Stimulated activated CD4-positive, alpha-beta T cell treated with anti-CD3 and anti-CD28 coated beads, Interleukin-1b, Interleukin-23, amount 100 ng/mL, for 48 hours (primary cell): ENCODE measurements at places on chromosomes 12 and 14.

GRCh38 chr14:68393259-68393658 lies 399.6 kb downstream of the ZFP36L1 start:
- DNase-seq: no peak

DNA sequence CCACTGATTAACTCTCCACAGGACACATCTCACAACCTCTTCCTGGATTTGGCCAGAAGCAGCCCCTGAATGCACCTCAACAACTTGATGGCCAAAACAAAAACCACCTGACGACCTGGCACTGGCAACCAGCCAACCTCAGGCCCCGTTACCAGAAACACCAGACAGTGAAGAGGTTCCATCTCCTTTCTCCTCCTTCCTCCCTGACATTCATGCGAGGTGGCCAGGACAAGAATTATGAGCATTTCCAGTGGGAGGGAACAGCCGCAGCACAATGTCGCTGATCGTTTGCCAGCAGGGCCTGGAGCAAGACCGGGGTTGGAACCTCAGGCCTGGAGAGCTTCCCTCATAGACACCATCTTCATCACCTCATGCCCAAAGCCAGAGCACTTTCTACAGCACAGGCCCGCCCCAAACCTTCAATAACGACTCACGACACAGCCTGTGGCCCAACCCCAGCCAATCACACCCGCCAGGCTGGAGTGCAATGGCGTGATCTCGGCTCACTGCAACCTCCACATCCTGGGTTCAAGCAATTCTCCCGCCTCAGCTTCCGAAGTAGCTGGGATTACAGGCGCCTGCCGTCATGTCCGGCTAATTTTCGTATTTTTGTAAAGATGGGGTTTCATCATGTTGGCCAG lies 48.7 kb downstream of the CCDC88C start:
- no peak for DNase-seq

DNA sequence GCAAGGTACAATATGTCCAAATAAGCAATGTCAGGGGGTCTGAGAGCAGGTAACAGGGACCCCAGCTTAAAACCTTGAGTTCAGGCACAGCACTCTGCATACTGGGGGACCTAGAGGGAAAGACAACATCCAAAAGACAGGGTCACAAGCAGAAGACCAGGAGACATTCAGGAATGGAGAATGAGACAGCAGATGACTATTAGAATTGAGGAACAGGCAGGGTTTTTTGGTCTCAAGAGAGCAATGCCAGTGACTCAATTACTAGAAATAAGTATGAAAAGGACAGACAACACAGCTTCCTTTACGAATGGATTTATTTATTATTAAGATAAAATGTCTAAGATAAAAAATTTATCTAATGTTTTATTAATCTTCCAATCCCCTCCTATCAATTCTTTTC lies 223.0 kb downstream of the PTPRO start:
- DNase-seq: no peak

- peak; percentile 8 for DNase-seq
Observed at GRCh38 chr12:107917912-107918800, 143.7 kb downstream of the ASCL4 start.

DNA sequence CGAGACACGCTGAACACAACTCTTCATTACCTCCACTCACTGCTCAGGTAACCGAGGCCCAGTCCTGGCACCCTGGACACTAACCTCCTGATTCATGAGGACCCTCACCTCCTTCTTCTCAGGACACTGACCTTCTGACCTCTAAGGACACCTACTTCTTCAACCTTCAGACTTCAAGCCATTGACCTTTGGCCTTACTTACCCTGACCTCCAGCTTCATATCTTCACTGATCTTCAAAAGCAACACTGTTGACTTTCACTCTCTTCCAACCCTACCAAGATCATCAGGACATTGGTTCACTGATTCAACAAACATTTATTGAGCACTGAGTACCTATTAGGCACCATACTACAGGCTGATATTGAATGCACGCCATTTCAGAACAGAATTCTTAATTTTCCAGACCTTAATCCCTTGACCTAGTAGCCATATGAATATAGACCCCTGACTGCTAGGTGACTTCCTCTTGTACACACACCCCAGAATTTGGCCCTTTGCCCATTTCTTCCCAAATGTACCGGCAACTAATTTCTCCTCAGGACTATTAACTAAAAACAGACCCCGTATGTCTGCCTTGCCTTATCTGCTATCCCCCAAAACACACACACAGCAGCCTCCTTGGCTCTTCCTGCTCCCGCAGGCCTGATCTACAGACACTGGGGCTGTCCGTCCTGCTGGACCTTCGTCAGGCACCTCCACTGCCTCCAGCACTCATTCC lies 5.8 kb downstream of the ARHGEF40 start:
- no peak for DNase-seq

- peak; percentile 25 for DNase-seq
Observed at GRCh38 chr12:27333403-27334009, 870 bp downstream of the BMAL2 start.

DNA sequence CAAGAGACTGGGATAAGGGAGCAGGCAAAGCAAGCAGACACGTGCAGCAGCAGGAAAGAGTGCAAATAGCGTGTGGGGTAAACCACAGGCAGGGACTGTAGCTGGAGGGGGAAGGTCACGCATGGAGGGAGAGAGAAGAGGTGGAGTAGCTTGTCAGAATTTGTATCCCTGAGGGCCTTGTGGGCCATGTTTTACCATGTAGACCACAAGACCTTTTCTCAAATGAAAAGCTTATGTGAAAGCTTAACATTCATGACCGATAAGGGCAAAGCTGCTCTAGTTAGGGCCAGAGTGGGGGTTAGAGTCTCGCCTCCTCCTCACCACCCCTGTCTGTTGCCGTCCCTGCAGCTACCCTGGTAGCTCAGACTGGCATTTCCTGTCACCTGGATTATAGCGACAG lies 152.9 kb upstream of the E2F7 start:
- DNase-seq: no peak

DNA sequence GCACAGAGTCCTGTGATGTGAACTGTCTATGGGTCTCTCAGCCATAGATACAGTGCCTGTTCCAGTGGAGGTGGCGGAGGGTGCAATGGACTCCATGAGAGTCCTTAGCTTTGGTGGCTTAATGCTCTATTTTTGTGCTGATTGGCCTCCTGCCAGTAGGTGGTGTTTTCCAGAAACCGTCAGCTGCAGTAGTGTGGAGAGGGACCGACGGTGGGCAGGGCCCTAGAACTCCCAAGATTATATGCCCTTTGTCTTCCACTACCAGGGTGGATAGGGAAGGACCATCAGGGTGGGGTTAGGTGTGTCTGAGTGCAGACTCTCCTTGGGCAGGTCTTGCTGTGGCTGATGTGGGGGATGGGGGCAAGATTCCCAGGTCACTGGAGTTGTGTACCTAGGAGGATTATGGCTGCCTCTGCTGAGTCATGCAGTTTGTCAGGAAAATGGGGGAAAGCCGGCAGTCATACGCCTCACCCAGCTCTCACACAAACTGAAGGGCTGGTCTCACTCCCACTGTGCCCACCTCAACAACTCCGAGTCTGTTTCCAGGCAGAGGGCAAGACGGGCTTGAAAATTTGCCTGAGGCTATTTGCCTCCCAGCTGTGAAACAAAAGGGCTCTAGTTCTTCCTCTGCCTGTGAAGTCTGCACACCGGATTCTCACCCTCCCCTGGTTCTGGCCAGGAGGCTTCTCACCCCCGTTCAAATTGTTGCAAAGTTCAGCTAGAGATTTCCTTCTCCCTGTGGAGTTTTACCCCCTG lies 24.9 kb upstream of the ZDHHC17 start:
- DNase-seq: no peak

DNA sequence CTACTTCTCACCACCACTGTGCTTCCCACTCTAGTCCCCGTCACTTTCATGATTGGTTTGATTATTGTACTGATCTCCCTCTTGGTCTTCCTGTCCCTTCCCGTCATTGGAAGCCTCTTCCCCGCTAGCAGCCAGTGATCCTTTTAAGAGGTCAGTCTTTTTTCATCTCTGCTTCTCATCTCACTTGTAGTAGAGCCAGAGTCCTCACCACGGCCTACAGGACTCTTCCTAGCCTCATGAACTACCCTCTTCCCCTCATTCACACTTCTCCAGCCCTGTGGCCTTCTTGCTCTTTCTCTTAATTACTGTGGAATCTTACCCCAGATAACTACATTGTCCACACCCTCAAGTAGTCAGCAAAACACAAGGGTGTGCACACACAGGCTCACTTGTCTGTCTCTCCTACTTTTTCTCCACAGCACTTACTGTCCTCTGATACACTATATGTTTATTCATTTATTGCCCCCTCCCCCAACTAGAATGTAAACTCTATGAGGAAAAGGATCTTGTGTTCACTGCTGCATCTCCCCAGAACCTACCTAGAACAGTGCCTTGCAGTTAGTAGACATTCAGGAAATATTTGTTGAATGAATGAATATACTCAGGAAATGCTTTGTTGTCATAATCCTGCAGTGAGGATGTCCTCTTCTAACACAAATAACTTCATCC lies 66.3 kb downstream of the CKB start:
- DNase-seq: no peak

GRCh38 chr12:48973941-48974673 lies 2.6 kb upstream of the WNT10B start:
- DNase-seq: peak; percentile 37

DNA sequence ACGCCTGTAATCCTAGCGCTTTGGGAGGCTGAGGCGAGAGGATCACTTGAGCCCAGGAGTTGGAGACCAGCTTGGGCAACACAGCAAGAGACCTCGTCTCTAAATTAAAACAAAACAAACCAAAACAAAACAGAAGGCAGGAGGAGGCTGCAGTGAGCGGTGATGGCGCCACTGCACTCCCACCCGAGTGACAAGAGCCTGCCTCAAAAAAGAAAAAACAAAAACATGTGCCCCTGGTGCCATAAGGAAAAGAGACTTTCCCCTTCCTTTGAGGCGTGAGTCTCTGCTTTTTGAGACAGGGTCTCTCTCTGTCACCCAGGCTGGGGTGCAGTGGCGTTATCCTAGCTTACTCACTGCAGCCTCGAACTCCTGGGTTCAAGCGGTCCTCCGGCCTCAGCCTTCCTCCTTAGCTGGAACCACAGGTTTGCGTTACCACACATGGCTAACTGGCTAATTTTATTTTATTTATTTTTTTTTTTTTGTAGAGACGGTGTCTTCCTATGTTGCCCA lies 9.0 kb upstream of the EAPP start:
- DNase-seq: no peak

GRCh38 chr12:119341988-119342387 lies 7.5 kb downstream of the CCDC60 start:
- no peak for DNase-seq

DNA sequence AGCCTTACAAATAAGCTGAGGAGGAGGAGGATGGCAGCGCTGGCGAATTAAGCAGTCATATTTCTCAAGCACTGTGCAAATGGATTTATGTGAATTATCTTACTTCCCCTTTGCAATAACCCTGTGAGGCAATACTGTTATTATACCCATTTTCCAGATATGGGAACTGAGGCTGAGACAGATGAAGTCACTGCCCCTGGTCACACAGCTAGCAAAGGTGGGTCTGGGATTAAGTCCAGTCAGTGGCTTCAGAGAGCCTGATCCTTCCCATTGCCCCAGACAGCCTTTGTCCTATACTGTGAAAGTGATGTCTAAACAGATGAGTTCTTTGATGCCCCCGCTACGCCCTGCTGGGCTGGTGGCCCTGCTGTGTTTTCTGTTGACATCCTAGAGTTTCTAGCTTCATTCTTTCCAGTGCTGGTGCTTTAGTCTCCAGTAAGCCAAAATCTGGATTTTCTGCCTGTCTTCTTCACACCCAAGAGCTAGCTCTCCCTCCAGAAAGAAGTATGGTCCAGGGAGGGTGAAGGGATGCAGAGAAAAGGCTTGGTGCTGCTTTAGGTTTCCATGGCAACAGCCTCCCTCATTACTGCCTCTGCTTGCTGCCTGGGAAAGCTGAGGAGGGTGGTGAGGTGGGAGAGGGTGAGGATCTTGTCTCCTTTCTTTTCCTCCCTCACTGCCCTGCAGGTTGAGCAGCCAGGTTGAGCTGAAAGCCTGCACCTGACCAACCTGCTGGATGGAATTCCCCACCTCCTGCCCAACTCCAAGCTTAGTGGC lies 30.7 kb downstream of the TMEM63C start:
- DNase-seq: no peak

DNA sequence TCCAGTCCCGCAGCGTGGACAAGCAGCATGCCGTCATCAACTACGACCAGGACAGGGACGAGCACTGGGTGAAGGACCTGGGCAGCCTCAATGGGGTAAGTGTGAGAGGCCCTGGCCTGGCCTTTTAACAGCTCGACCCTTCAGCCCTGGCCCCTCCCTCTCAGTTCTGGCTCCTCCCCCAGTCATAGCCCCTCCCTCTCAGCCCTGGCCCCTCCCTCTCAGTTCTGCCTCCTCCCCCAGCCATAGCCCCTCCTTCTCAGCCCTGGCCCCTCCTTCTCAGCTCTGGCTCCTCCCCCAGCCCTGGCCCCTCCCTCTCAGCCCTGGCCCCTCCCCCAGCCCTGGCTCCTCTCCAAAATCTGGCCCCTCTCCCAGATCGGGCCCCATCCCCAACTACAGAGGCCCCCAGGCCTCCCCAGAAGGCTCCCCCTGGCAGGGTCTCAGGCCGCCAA lies 11.2 kb downstream of the CEP170B start:
- DNase-seq: peak; percentile 52

- DNase-seq: no peak
Observed at GRCh38 chr14:22097586-22098292, 424.1 kb upstream of the OR4E1 start.

- no peak for DNase-seq
Observed at GRCh38 chr12:57631566-57632072, 1.4 kb downstream of the B4GALNT1 start.

- DNase-seq: no peak
Observed at GRCh38 chr14:55188686-55189295, 2.6 kb downstream of the DLGAP5 start.

DNA sequence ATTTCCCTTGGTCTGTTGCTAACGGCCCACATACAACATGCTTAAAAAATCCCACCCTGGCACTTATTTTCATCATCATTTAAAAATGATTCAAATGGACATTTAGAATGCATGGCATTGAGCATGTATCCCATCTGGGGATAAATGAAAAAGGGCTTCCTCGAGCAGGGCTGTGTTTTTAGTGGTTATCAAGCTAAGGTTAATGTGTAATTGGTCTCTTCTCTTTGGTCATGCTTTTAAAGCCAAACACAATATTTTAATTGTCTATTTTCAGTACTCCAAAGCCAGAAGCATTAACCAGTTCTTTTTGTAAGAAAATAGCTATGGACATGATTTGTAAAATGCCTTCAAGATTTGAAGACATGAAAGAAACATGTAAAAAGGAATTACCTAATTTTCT lies 1.9 kb upstream of the TRHDE start:
- DNase-seq: no peak
